ENCODE measurements at places on chromosomes 7 and 10.

DNA sequence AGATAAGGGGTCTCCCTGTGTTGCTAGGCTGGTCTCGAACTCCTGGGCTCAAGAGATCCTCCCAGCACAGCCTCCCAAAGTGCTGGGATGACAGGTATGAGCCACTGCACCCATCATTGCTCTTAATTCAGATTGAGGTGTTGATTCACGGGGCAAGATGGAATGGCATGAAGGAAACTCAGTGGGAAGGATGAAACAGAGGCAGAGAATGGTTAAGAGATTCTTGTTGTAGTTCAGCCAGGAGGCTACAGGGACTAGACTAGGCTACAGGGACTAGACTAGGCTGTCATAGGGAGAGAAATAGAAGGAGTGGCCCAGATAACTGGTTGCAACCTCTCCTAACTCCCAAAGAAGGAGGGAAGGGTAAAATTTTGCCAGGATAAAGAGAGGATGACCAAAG lies 48.0 kb downstream of the THNSL1 start:
- DNase-seq: no peak

GRCh38 chr7:9488555-9488954 lies 1055.1 kb downstream of the NXPH1 start:
- DNase-seq: no peak

DNA sequence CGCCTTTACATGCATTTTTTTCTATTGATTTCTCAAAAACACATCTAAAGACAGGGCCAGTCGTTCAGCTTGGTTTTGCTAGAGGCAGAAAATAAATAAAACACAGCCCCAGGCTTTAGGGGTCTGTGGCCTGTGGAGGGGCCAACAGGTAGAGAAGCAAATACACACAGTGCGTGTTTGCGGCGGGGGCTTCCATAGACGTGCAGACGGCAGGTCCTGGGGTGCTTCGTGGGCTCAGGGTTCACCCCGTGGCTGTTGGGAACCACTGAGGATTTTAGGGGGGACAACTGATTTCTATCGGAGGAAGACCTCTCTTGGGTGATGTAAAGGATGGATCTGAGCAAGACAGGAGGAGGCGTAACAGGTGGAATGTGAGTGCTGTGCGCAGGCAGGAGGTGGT lies 445.7 kb upstream of the FOXK1 start:
- DNase-seq: no peak

GRCh38 chr10:69043931-69044531 lies 43.9 kb upstream of the SRGN start:
- peak; percentile 45 for DNase-seq

- DNase-seq: no peak
Measured at GRCh38 chr7:129443612-129444011, 9.4 kb downstream of the STRIP2 start.

DNA sequence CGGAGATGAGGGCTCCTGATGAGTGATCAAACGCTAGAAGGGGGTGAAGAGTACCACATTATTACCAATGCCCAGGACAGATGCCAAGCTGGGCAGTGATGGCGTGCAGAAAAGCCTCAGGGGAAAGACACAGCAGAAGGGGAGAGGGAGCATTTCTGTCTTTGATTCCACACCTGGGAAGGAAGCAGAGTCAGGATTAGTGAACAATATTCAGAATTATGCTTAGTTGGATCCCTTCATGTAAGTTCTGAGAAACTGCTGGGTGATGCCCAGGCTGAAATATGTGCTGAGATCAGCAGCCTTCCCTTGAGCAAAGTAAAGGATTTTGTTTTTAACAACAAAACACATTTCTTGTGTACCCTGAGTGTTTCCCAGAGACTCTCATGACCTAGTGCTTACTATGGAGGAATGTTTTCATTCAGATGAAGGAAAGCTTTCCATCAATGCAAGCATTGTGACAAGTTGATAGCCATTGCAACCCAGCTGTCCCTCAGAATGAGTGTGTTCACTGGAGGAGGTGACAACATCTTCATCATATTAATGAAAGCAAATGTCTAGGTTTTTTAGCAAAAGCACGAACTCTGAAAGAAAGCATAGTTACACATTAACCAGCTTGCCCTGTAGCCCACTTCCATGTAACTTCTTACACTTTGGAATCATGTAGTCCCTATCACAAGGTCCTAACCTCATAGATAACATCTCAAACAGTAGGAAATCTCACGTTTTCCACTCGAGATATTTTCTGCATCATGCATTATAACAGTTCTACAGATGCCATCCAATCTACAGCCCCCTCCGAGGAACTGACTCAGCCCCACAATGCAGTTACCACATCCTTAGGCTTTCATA lies 23.8 kb upstream of the AKR1C1 start:
- DNase-seq: no peak

DNA sequence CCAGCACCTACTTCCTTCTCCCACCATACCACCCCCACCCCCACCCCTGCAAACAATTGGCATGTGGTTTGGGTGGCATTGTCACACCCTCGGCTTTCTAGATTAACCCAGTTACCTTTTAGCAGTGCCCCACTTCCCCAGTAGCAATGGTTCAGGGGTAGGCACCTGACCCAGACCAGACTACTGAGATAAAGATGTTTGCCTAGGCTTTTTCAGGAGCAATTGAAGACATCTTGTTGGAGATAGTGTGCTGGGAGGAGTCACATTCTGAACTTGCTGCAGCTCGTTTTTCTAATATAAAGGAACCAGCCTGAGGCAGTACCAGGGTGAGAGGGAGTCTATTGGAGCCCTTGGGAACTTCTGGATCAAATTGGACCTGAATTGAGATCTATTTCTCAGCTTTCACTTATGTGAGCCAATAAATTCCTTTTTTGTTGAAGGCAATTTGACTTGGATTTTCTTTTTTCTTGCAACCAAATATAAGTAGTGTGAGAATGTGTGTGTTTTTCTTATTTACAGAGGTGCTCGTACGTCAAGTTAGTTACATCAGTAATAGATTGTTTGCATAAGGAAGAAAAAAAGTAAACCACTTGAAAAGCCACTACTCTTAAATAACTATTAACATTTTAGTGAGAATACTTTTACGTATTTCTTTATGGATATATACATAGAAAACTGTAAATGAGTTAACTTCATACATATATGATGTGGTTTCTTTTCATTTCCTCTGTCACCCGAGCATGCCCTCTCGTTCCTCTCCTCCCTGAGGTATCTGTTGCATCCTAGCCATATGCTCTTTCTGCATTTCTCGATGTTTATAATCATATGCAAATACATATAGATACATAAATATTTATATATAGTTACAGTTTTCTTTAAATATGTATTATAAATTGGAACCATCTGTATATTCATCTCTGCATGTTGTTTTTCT lies 38.0 kb downstream of the RAB18 start:
- DNase-seq: peak; percentile 42

GRCh38 chr10:113326160-113327111 lies 226.4 kb upstream of the HABP2 start:
- DNase-seq: peak; percentile 73

DNA sequence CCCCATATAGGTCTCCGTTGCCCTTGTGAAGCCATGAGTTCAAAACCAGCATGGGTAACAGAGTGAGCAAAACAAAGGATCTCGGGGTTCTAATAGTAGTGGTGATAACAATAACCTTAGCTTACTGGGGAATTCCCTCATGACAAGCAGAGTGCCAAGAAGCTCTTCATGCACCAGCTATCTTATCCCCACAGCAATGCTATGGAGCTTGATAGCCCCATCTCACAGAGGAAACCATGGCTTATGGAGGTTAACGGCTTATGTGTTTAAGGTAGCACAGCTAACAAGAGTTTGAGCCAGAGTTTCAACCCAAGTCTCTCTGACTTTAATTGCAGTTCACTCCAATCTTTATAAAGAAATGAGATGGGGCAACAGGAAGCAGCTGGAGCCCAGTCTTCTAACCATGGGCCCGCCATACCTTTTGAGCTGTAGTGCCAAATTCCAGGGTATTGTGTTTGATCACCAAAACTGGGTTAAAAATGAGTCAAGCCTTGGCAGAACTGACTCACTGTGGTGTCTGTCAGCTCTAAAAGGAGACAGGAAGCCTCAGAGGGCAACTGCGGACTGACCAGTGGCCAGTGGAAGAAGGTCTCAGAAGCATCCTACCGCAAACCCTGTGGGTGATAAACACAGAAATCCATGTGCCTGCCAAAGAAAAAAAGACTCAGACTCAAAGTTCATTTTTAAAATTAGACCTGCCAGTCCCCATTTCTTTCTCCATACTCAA lies 16.5 kb upstream of the PLAU start:
- no peak for DNase-seq

DNA sequence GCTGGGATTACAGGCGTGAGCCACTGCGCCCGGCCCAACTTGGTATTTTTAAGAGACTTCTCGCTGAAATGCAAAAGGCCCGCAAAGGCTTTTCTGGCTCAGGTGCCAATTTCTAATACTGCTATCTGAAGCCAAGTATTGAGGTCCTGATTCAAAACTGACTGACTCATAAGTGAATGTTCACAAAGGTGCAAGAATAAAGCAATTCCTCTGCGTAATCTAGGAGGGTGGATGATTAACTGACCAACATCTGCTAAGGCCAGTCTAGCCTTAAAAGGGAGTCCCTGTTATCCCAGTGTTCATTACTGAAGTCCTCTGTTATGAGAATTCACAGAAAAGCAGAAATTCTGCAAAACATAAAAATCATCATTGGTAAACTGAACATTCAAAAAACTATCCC lies 111.4 kb downstream of the SRPK2 start:
- DNase-seq: no peak

GRCh38 chr10:802506-802905 lies 113.0 kb upstream of the DIP2C start:
- DNase-seq: no peak

GRCh38 chr10:72274730-72275350 lies 1.1 kb downstream of the DDIT4 start:
- DNase-seq: peak; percentile 76
